ENCODE measurements at places on chromosomes 2 and 18.

- no peak for DNase-seq
These were observed 213.9 kb downstream of the GBX2 start for GRCh38 chr2:235954281-235954680.

- DNase-seq = no peak
These were observed 26.8 kb upstream of the LDLRAD4 start for GRCh38 chr18:13191779-13192178.

DNA sequence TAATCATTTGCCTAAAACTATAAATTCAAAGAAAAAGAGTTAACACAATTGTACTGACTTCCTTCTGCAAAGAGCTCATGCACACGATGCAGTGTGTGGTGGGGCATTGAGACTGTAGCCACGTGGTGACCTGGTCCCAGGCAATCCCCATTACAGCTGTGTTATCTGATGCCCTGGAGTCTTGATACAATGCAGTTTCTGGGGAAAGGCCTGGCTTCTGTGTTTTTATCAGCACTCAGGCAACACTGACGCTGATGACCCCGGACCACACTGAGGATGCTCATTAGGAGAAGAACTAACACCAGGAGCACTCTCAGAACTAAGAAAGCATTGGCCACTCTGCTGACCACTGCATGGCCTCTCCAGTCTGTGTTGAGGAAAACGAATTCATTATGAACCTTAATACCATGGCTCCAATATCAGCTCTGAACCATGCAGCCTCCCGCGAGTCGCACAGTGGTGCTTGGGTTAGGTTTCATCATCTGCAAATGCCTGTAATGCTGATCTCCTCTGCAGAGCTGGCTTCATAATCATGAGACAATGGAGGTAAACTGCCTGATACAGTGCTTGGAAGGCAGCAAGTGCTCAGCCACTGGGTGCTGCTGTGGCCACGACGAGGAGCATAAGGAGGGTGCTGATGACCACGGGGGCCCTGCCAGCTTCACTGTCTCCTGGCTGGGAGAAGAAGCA, 218.5 kb downstream of the MYT1L start:
- no peak for DNase-seq

GRCh38 chr18:59101830-59102414, 37.8 kb upstream of the SEC11C start:
- DNase-seq = no peak

- DNase-seq = no peak
These were observed 316.2 kb upstream of the REV1 start for GRCh38 chr2:99805930-99806476.

- DNase-seq = no peak
These were observed 46.1 kb downstream of the EDAR start for GRCh38 chr2:108942888-108943287.

DNA sequence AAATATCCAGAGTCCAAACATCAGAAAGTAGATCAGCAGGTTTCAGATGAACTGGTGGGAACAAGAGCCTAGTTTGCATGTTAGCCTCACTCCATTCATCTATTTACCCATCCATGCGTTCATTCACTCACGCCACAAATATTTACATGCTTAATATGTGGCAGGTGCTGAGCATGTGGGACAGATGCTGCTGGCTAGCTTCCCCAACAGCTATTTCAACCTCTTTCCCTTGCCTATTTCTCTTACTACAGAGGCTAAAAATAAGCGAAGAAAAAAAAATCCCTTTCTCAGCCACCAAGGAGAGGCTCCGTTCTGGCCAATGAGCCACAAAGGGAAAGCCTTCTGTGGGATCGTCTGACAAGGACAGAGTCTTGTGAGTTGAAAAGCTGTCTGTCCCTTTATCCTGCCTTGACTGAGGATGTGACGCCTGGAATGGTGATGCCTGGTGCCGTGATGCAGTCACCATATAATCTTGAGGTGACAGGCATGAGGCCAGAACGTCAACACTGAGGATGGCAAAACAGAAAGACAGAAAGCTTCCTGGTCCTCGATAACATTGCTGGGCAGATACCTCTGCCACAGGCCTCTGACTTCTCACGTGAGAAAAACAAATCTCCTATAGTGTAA, 78.2 kb downstream of the KCTD1 start:
- no peak for DNase-seq

- no peak for DNase-seq
These were observed 9.3 kb upstream of the NARS1 start for GRCh38 chr18:57630754-57631595.

DNA sequence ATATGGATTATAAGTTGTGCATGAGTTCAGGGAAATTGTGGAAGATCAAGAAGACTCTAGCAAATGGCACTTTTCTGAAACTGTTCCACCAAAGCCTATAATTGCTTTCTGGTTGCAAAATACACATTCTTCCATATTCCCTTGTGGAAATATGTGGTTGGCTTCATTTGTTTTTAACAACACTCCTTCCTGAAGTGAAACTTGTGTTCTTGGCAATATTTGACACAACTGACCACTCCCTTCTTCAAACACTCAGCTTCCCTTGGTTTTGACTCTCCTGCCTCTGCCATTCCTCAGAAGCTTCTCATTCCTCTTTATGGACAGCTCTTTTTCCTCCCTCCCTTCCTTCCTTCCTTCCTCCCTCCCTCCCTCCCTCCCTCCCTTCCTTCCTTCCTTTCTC, 192.3 kb downstream of the PMAIP1 start:
- no peak for DNase-seq

DNA sequence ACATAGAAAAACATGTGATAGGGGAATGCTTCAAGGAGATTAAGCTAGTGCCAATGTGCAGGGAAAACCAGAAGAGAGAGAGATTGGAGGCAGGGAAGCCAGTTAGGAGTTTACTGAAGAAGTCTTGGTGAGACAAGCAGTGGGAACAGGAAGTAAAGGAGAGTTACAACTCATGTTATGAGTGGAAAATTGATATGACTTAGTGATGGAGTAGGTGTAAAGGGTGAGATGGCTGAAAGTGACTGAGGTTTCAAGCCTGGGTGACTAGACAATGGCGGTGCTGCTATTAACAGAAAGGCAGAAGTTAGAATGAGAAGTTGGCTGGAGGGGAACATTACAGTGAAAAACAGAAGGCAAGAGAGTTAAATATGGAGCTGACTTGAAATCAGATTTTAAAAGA, 16.5 kb downstream of the DOK1 start:
- DNase-seq = no peak

DNA sequence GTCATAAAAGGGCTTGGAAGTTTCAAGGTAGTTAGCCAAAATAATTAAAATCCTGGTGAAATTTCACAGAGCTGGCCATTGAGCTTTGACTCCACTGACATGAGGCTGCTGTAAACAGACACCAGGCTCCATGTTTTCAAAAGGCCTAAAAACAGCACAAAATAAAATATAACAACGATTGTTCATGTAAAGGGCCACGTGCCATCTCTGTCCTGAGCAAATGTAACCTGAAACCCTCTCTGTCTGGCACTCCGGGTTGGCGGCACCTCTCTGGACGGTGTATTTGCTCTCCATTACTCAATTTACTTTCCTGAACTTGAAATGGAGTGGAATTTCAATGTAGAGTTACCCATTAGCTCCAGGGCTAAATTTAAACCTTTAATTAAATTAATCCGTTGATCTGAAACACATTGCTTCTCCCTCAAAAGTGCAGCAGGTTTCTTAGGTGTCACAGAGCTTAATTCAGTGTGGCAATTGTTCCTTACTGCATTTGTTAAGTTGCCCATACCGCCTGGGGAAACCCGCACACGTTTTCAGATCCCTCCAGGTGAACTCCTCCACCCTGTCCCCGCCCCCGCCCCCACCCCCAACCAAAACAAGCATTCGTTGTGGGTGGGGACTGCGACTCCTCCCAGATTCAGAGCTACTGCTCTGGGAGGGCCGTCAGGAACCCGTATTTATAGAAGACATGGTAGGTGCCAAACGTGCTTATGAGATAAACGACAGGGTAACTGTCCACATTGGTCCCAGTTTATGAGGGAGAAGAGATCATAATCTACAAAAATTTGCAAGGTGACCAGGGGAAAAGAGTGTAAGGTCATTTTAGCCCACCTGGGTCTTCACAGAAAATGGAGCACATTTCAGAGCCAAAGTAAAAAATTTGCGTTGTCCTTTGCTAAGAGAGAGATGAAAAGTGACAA, 1.2 kb upstream of the CABLES1 start:
- no peak for DNase-seq

GRCh38 chr2:38120829-38121228, 44.9 kb upstream of the CYP1B1 start:
- DNase-seq = no peak

GRCh38 chr2:233479616-233480489, 86.7 kb downstream of the USP40 start:
- no peak for DNase-seq

- no peak for DNase-seq
These were observed 100.7 kb downstream of the SPIRE1 start for GRCh38 chr18:12556946-12557806.

GRCh38 chr2:121409388-121409787, 121.3 kb upstream of the RNU4ATAC start:
- no peak for DNase-seq

- DNase-seq = no peak
These were observed 586.4 kb upstream of the CNTNAP5 start for GRCh38 chr2:123438675-123439074.

GRCh38 chr2:220365023-220365422, 737.6 kb downstream of the SLC4A3 start:
- DNase-seq = no peak

DNA sequence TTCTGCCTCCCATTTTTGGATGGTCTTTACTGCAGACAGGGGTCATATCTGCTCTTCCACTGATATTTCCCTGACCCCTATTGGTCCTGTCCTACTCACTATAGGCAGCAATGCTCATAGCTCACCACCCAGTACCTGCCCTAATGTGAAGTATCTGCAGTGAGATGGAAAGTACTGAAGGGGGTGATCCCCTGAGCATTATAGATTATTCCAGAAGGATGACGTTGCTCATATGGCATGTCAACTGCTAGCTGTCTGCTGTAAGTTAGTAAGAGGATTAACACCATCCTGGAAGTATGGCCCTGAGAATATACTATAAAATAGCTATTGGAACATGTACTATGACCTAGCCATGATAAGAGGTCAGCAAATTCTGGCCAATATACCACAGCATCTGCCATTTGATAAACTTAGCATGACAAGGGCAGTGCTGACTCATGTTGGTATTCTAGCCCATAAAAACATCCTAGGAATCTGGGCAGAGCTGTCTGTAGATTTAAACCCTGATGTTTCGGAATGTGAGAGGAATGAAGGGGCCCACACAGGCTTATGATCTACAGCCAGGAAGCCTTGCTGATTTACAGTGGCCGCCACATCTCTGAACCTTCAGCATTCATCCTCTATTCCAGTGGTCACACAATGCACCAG, 451.4 kb downstream of the TNS1 start:
- no peak for DNase-seq

GRCh38 chr2:28492282-28492681, 3.6 kb upstream of the PLB1 start:
- no peak for DNase-seq

- DNase-seq = no peak
These were observed 3.7 kb downstream of the ETAA1 start for GRCh38 chr2:67400560-67401485.

DNA sequence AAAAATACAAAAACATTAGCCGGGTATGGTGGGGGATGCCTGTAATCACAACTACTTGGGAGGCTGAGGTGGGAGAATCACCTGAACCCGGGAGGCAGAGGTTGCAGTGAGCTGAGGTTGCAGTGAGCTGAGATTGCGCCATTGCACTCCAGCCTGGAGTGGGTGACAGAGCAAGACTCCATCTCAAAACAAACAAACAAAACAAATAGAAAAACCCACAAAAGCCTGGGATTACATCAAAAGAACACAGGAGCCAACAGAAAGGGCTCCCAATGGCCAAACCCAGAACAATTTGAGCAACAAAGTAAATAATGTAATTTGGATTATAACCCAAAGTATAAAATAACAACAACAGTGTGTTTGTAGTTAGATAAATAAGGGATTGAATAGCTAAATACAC, 159.8 kb downstream of the UXS1 start:
- DNase-seq = no peak

GRCh38 chr2:148666555-148666954, 22.0 kb downstream of the EPC2 start:
- no peak for DNase-seq

DNA sequence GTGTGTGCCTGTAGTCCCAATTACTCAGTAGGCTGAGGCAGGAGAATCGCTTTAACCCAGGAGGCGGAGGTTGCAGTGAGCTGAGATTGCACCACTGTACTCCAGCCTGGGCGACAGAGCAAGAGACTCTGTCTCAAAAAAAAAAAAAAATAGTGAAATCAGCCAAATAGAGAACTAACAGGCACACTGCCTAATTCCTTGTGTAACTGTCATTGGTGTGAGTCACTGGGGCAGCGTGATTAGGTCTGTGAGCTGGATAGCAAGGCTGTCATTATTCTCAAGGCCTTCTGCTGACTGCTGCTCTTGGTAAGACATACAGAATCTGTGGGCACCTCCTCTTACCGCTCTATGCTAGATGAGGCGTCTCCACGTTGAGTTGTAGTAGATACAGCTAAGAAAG, 270.3 kb downstream of the NEDD4L start:
- no peak for DNase-seq

DNA sequence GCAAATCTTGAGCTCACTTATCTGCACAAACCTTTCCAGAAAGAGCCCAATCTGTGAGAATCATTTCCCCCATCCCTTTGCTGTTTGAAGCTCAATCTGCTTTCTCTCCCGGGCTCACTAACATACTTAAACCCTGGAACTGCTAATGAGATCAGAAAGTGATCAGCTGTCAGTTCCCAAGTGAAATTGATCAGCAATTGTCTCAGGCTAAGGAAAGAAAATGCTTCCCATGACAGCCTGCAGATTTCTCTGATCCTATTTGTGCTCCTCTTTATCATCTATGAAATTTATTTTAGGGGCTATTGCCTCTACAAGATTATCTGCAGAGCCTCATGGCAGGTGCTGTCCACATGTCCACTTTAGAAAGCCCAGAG, 239.0 kb upstream of the CXCR4 start:
- no peak for DNase-seq

DNA sequence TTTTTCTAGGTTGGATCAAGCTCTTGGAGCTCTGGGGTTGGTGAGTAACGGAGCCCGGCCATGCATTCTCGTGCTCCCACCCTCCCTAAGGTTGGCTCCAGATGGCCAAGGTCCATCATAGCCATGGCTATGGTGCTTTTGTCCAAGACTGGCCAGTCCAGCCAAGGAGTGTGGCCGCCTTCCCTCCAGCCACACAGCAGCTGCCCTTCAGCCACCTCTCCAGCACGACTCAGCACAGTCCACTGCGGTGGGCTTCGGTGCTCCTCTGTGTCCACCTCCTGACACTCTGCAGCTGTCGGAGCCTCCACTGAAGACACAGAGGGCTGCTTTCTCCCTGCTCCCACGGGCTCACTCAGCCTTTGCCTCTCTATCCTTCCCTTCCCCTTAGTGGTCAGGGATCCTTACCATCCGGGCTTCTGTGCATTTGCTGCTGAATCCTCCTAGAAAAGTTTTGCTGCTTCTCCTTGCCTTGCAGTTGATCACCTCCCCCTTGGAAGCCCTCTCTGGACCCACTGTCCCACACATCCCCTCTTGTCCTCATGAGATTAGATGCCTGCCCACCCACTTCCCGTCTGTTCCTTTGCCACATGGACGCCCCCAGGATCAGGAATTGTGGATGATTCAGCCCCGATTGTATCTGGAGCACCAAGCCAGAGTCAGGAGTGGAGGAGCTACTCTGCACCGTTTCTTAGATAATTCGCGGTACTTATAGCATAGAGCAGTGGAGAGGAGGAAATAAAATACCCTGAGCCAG, 177.1 kb upstream of the COPS8 start:
- DNase-seq = no peak
